SHP77 (cell line): ENCODE measurements at places on chromosomes 6 and 20.

DNA sequence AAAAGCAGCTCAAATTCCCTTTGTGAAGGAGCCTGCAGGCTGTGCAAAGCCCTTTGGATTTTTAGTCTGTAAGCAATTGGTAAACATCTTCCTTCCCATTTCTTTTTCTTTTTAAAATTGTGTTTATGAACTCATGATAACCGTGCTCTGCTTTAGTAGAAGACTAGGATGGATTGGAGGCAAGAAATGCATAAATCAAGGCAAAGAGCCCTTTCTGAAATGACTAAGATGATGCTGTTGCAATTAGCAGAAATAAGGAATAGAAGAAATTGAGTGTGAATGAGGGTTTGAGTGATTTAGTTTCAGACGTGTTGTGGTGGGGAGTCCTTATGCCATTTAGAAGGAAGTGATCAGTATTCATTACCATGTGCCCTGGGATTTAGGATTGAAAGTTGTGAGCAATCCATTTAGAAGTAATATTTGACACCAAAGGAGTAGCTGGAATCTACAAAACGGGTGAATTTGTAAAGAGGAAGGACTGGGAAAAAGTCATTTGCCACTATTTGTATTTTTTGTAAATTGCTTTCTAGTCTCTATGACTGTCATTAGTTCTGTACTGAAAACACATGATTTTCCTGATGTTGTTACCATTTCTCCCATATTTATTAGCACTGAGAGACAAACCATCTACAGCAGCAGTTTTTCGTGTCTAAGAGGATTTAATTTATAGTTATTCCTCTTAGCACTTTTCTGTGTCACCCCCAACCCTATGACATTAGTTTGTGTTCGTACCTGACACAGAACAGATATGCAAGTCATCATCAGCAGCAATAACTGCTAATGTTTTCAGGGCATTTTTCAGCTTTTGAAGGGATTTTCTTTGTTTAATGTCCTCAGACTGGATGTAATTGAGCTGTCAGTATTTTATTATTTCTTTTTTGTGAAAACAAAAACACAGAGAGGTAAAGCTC lies 265.0 kb downstream of the UTRN start:
- no peak for DNase-seq

DNA sequence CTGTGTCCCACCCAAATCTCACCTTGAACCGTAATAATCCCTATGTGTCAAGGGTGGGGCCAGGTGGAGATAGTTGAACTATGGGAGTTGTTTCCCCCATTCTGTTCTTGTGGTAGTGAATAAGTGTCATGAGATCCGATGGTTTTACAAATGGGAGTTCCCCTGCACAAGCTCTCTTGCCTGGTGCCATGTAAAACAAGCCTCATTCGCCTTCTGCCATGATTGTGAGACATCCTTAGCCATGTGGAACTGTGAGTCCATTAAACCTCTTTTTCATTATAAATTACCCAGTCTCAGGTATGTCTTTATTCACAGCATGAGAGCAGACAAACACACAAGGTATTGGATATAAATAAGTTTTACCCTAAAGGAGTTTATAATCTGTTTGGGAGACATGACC lies 121.2 kb downstream of the MMUT start:
- DNase-seq = no peak

DNA sequence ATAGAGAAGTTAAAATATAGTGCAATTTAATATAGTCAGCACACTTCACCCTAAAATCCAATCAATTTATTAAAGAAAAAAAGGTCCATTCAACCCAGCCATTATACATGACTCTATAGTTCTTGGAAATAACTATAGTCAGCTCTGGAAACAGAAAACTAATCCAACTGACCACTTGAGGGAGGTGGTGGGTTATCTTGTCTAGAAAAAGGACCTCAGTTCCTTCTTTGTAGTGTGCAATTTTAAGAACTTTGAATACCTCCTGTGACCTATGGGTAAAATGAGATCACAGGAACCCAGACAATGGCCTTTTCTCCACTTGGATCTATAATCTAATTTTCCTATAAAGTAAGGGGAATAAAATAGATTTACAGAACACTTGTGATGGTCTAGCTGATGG lies 163.6 kb upstream of the CENPW start:
- no peak for DNase-seq

DNA sequence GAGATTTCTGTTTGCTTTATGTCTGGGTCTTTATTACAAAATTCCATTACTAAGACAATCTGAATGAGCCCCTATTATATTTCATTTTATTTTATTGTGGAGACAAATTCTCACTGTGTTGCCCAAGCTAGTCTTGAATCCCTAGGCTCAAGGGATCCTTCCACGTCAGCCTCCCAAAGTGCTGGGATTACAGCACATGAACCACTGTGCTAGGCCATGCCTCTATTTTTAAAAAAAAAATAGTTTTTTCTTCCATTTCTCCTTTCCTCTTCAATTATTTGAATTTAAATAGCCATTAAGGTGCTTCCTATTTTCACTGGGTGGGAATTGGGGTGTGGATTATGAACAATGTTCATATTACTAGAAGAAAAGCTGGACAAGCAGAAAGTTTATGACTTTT lies 1587.4 kb downstream of the GRIK2 start:
- DNase-seq = no peak

GRCh38 chr20:34473262-34473883 lies 42.8 kb upstream of the DYNLRB1 start:
- peak; percentile 40 for DNase-seq

- peak; percentile 51 for DNase-seq
These were observed 414.0 kb downstream of the GJA1 start for GRCh38 chr6:121849477-121849876.

- DNase-seq = peak; percentile 47
These were observed 37.0 kb downstream of the BCKDHB start for GRCh38 chr6:80143419-80143937.

DNA sequence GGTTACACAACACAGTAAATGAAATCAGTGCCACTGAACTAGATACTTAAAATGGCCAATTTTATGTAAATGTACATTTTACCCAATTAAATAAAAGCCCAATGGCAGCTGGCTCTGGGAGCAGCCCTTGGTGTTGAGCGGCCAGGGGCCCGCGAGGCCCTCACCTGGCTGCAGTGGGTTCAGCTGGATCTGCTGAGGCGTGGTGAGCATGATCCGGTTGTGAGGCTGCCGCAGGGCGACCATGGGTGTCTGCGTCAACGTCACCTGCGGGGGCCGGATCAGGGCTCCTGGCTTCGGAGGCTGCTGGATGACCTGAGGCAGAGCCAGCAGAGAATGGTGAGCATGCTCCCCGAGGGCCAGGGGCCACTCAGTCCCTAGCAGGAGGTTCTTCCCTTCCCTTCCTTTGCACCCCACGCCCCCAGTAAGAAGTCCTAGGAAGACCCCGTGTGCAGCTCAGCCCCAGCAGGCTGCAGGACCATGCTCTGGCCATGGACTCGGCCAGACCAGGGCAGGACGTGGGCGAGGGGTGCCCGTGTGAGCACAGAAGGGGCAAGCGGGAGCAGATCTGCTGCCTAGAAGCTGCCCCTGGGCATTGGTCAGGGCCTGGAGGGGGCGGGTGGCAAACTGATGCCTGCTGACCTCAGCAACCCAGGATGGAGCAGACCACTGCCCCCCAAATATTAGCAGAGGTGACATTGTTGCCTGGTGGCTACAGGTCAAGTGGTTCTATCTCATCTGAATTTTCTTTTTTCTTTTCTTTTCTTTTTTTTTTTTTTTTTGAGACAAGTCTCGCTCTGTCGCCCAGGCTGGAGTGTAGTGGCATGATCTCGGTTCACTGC lies 61.9 kb downstream of the TAF4 start:
- DNase-seq = no peak

- DNase-seq = no peak
These were observed 17.8 kb upstream of the CST9L start for GRCh38 chr20:23585808-23586734.

DNA sequence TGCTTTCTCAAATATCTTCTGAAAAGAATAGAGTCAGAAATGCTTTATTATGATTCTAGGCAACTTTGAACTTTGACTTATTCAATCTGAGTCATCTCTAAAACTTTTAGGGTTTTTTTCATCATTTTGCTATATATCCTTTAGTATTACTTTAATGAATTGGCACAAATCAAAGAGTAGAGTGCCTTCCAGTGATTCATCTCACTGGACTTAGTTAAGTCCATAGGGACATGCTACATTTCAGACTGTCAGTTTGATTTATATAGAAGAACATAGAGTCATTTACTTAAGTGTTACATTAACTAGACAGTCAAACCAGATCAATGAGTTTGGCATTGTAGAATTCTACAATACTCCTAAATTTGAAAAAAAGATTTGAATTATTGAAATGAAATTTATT lies 1235.7 kb upstream of the MAP3K7 start:
- no peak for DNase-seq

DNA sequence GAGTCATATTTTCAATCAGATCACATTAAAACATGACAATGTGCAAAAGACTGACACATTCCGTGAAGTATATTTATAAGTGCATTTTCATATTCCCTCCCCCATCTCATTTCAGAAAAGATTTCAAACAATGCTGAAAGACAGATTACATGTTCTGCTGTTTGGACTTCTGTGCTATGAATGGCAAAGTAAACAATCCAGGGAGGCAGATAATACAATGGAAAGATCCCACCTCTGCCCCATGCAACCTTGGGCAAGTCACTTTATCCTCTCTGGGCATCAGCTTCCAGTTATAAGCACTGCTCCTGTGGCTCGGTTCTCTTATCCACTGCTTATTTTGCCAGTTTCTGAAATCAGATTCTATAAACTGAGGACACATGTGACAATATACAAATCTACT lies 110.2 kb downstream of the RCAN2 start:
- no peak for DNase-seq

DNA sequence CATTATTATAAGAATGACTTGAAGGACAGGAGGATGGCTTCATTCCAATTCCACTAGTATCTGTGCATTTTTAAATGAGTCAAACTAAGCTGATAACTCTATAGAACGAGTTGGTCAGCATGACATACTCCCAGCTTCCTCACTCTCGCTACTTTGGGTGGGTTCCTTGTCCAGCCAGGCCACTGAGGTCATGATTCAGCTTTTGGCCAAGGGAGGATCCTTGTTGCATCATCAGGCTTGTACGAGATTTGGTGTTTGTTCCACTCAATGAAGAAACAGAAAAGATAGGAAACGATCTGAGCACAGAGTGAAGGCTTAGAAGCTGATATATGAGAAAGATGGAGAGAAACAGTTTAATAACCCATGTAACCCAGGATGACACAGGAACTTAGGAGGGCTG lies 19.8 kb downstream of the NEDD9 start:
- no peak for DNase-seq

DNA sequence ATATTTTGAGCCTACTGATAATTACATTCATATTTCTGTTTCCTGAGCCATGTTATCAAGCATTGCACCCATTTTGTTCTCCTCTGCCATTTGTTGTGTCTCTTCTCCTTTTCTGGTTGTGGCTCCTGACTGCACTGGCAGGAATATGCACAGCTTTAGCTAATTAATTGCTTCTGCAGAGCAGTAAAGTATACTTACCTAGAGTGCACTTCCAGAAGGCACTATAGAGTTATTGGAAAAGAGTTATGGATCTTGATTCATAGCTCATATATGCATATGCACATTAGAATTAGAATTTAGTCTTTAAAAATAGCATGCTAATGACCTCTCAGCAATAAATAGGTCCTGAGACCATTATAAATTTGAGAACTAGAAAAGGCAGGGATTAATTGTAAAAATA lies 262.6 kb downstream of the NKAIN2 start:
- no peak for DNase-seq

GRCh38 chr20:61898405-61898804 lies 167.3 kb downstream of the TAF4 start:
- no peak for DNase-seq

DNA sequence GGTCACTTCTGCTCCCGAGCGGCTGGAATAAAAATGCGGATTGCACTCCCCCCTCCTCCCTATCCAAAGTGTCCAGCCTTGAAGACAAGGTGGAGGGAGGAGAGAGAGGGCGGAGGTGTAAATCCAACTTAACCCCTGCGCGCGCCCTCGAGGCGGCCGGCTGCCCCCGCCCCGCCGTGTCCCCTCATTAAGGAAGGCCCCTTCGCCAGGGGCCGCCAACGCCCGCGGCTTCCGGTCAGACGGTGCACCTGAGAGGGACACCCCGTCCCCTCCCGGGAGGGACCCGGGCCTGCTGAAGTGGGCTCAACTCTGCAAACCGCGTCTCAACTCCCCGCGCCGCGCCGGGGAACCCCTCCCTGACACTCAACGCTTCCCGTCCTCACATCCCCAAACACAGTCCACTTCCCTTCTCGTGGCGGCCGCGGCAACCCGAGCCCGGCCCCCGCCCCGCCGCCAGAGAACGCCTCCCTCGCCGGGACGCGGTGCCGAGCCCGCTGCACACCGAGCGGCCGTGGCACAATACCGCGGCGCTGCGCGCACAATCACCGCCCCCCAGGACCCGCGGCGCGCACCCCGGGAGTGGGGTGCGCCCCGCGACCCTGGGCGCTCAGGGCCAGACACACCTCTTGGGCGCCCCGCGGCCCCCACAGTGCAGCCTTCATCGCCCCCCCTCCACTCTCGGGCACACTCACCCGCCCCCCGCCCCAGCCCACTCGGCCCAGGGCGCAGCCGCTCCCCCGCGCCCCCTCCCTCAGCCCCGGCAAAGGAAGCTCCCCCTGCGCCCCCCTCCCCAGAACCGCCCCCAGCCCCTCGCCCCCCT lies 102.5 kb downstream of the NOL4L start:
- peak; percentile 8 for DNase-seq

- no peak for DNase-seq
These were observed 1.1 kb upstream of the SRSF12 start for GRCh38 chr6:89118931-89119330.

DNA sequence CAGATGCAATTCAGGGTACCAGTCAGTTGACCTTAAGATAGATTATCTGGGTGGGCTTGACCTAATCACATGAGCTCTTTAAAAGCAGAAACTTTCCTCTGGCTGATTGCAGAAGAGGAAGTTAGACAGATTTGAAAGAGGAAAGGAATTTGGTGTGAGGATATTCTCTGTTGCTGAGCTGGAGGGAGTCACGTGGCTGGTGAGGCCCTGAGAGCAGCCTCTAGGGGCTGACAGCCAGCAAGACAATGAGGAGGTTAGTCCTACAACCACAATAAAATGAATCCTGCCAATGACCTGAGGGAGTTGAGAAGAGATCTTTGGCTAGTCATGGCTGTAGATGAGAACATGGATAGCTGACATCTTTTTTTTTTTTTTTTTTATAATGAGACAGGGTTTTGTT lies 87.0 kb upstream of the B3GAT2 start:
- no peak for DNase-seq

- no peak for DNase-seq
These were observed 254.3 kb downstream of the THBS2 start for GRCh38 chr6:168999392-168999791.
